NCI-H1092 treated with DMSO at 0.1 percent for 48 hours (cell line): ENCODE measurements at places on chromosomes 6 and 20.

- DNase-seq = no peak
Measured at GRCh38 chr6:15266423-15266996, 20.6 kb downstream of the JARID2 start.

GRCh38 chr6:72524011-72524645, 97.7 kb upstream of the KCNQ5 start:
- DNase-seq = no peak

DNA sequence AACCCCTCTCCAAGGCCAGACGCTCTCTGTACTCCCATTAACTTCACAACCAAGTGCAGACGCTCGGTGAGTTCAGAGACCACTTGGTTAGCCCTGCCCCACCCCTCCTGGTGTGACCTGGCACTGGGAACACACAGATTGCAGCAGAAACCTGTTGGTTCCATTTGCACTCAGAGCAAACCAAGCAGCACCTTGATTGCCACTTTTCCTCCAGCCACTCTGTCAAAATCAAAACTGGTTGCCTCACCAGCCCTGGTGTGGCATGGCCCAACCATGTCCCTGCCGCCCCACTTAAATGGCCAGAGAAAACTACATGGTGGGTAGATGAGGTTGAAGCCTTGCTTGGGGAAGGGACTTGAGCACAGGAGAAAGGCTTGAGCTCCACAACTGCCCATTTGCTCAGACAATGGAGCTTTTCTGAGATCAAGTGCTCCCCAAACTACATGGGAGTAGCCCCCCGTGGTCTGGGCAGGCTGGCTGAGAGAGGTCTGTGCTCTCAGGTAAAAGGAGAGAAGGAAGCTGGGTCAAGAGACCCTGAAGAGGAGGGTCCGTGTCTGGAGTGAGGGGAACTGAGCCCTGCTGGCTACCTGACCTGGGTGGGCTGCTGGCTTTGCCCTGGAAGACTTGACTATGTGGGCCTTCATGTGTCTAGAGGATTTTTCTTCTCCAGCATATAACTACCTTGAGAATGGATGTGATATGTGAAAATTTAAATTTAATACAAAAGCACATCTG, 43.4 kb downstream of the PLCG1 start:
- DNase-seq = no peak

DNA sequence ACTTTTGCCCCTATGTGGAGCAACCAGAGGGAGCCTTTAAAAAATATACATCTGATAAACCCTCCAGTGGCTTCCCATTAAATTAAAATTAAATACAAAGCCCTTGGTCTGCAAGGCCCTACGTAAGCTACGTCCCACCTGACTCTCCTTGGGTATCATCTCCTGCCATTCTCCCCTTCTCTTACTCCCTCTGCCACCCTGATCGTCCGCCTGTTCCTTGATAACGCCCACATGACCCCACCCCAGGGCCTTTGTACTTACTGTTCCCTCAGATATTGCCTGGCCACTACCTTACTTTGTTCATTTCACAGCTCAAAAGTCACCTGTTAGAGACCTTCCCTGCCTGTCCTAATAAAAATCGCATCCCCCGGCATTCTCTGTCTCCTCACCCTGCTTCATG, 5.4 kb upstream of the NFATC2 start:
- DNase-seq = no peak
